ENCODE measurements at places on chromosomes 3 and 15. TPM values are rescaled to one million over a fixed set of nuclear protein-coding genes. Genes with fewer than 3 reads are reported as not detected.
A peak's percentile ranks its signal among the peaks of the same experiment; 100 is the strongest.

DNA sequence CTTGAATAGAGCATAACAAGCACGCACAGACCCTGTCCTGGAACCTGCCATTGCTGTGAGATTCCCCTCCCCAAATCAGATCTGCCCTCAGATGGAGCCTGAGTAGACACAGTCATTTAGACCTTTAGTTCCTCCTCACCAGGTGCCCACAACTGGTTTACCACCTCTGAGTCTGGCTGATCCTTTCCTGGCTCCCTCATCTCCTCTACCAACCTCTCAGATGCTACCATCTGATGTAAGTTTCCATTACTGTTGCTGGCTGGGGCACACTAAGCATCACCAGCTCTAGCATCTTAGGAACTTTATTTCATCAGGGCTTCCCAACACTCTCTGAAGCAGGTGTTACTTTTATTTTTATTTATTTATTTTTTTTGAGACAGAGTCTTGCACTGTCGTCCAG, 288.3 kb downstream of the TLE3 start:
- no peak for DNase-seq

- no peak for DNase-seq
Measured at GRCh38 chr3:1197051-1197450, 104.2 kb downstream of the CNTN6 start.

DNA sequence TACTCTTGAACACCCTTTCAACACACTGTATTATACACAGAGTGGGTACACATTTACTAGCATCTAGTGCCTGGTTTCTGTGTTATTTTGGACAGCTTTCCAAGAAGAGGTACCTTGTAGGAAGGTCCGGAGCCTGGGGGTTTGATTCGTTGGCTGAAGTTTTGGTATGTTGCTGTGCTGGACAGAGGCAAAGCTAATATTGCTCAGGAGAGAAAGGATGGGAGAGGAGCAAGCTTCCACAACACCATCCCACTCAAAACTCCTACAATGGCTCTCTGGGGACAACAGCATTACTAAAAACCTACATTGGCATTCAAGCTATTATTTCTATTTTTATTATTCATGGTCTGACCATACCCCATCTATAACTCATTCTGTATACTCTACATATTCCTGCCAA, 1.1 kb upstream of the LYSMD2 start:
- no peak for DNase-seq

GRCh38 chr15:67037694-67038093, 27.7 kb upstream of the SMAD3 start:
- DNase-seq, result no peak

DNA sequence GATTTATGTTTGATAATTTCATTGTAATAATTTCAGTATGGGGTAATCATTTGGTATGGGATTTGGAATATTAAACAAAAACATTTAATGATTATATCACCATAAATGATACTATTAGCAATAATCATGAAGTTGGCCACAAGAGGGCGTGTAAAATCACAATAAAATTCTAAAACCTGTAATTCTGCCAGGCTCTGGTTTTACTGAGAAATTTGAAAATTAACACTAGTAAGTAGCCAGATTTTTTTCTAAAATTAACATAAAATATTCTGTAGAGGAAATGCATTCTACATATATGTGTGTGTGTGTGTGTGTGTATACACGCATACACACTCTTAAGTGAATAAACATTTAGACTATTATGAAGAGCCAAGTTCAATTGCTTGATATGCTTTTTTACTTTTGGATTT, 40.5 kb downstream of the FEZF2 start:
- peak; percentile 36 for DNase-seq

DNA sequence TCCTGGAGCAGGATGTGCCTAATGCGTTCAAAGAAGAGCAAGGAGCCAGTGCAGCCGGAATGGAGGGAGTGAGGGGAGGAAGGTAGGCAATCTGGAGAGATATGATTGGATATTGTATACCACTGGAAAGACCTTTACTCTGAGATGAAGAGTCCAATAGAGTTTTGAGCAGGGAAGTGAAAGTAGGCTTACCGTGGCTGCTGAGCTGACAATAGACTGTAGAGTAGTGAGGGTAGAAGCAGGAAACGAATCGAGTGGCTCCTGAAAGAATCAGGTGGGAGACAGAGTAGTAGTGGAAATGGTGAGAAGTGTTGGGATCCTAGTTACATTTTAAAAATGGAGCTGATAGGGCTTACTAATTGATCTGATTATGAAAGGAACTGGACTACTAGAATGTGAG, 51.8 kb upstream of the NUDT16 start:
- DNase-seq, result no peak

GRCh38 chr3:7754653-7755441, 746.8 kb upstream of the LMCD1 start:
- DNase-seq, result no peak

- DNase-seq, result no peak
Measured at GRCh38 chr3:32870373-32871095, 52.7 kb downstream of the TRIM71 start.

DNA sequence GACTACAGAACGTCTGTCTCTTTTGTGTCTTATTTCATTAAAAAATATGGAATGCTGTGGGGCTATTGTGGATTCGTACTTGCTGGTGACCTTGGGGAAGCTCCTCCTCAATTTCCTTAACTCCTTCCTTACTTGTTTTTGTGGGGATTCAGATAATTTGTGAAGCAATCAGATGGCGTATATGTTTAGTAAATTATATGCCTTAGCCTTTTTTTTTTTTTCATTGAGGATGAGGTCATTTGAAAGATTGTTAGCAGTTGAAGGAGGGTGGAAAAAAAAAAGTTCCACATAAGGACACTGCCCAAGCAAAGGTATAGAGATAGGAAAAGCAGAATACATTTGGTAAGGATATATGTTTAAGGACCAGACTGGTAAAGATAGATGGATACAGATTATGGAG, 3.3 kb downstream of the RNF13 start:
- DNase-seq, result no peak

DNA sequence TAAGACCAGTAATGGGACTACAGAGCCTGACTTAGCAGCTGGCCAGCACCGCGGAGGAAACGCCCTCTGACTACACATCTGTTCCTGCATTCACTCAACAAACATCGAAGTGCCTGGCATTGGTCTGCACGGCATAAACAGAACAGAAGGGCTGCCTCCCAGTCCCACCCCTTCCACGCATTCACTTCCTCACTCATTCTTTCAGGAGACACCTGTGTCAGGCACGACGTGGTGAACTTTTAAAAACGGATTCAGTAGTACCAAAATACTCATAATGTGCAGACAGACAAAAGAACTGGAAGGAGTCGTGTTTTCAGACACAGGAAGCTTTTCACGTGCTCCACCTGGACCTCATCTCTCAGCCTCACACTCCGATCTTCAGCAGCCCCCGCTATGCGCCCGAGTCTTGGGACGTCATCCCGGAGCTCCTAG, 123.3 kb downstream of the XXYLT1 start:
- DNase-seq, result peak; percentile 83

GRCh38 chr15:72495007-72495406, 20.9 kb downstream of the ARIH1 start:
- no peak for DNase-seq

GRCh38 chr15:75639191-75639708, 774 bp downstream of the IMP3 start:
- no peak for DNase-seq

The PGBD4 gene
- 1.8 TPM for total RNA-seq

The BNIP2 gene
- total RNA-seq, result 194 TPM

The ATP8B4 gene
- total RNA-seq, result 3.5 TPM

The SPSB4 gene
- total RNA-seq, result not detected

The ALDH1A3 gene
- 37.6 TPM for total RNA-seq

The INKA1 gene
- 1.8 TPM for total RNA-seq

The PLSCR5 gene
- total RNA-seq, result not detected

The GRK7 gene
- 0.37 TPM for total RNA-seq

The SPINT1 gene
- total RNA-seq, result 163 TPM
